NCI-H2107 (cell line): ENCODE measurements at places on chromosomes 6 and 20.
A peak's percentile ranks its signal among the peaks of the same experiment; 100 is the strongest.

DNA sequence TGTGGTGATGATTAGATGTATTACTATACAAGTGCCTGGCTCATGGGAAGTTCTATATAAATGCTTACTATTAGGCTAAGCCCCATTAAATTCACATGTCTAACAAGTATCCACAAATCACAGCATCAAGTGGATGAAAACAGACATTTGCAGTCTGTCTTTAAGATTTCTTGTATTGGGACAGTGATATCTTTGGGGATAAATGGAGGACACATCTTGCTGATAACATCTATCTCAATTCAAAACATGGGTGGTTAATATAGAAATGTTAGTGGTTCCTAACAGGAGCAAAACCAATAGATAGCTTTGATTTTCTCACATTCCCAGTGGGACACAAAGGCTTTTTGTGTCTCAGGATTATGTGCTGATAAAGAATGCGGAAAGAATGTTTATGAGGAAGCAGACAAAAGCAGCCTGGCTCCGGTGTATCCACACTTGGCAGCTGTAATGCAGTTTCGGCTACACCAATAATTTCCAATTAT lies 29.3 kb downstream of the PTPRK start:
- DNase-seq, result no peak

DNA sequence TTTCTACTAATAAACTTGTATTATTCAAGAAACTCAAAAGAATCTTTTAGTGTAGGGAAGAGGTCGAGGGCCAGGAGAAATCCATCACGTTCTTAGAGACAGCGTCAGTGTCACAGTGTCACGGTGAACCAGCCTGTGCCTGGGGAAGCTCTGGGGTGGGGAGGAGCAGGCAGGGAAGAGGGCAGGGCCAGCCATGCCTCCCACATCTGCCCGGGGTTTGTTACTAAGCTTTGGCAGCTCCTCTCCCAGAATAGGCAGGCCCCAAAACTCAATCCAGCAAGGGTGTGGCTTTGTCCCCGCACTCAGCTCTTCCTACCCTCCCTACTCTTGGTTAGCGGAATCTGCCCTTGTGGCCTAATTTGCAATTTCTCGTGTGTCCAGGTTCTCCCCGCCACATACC lies 72.9 kb downstream of the TCP11 start:
- DNase-seq, result no peak

- no peak for DNase-seq
Measured at GRCh38 chr6:150908901-150909300, 43.4 kb downstream of the MTHFD1L start.

GRCh38 chr6:24494821-24495795 lies at the start of gene ALDH5A1:
Gene ALDH5A1 (plus strand): TSS chr6:24494969. CDS start chr6:24494997, 28 bp downstream.
- DNase-seq, result peak; percentile 54

GRCh38 chr6:75102301-75102700 lies 103.6 kb downstream of the COL12A1 start:
- no peak for DNase-seq

DNA sequence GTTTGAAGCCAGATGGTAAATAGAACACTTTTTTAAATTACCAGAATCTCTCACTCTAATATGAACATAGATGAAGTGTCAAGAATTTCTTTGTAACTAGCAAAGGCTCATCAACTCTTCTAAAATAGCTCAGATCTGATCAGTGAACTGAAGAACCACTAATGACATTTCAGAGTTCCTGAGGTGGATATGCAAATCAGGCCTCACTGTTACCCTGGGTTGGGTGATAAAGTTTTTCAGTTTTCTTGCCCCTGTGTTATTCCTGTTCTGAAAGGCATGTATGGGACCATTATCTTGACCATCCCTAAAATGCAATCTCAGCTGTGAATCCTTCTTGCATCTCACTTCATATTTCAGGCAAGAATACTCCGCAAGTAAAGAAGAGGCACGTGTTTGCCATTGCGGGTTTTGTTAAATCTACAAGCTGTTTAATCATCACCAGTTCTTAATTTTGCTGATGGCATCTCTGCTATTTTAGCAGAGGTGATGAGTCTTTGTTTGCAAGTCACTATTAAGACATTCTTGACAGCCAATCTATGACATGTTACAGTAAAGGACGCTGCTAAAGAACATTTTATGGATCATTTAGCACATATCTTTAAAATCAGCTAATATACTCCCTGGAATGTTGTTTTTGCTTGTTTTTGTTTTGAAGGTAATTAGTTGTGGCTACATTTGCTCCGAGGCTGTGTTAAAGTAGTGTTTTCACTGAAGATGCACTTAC lies 47.9 kb downstream of the KHDC1L start:
- no peak for DNase-seq

GRCh38 chr6:53309901-53310300 lies 38.8 kb downstream of the ELOVL5 start:
- DNase-seq, result no peak

DNA sequence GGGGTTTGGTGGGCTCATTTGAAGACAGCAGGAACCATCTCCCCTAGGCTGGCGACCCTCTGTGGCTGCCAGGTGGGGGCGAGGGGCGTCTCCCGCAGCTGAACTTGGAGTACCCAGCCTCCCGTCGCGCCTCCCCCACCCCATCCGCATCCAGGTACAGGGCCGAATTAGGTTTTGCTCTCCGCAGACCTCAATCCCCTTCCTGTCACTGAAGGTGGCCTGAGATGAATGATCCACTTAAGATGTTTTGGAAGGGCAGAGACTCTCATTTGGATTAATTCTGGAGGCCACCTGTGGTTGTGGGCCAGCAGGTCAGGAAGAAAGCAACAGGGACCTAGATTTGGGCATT lies 493 bp downstream of the CD83 start:
- DNase-seq, result no peak
